Activated CD4-positive, alpha-beta T cell treated with anti-CD3 and anti-CD28 coated beads, Interleukin-2, amount 10 ng/mL, durations not matched to agents 7 days and 5 days (primary cell): ENCODE measurements at places on chromosomes 16 and 17. TPM values are rescaled to one million over a fixed set of nuclear protein-coding genes. Genes with fewer than 3 reads are reported as not detected.
A peak's percentile ranks its signal among the peaks of the same experiment; 100 is the strongest.

DNA sequence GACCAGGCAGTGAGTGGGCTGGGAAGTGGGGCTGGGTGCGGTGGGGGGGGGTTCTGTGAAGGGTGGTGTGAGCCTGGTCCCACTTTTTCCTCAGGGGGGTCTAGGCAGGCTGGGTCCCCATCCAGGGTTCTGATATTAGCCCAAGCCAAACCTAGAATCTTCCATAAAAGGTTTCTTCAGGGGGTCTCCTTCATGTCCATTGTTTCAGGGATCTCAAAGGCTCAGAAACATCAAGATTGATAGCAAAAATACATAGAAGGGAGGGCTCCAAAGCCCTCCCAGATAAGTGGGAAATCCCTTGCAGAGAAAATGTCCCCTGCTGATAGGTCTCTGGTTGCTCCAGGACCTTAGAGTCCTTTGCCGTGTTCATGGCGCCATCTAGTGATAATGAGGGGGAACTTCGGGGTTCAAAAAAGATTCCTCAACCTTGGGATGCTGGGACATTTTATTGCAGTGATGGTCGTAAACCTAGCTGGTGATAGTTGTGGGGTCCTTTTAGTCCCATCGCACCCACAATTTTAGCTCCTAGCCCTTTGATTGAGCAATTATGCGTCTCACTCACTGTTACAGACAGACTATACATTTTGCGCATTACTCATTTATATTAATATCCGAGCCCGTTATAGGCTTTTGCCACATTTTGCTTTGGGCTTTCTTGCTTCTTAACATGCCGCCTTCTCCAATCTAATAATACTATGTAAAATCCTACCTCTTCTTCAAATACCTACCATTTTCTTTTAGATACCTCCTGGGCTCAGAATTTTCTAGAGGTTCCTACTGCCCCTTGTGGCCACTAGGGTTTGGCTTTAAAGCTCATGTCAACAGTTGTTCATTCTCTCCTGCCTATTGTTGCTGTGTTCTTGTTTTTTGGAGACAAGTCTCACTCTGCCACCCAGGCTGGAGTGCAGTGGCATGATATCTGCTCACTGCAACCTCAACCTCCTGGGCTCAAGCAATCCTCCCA is 35.1 kb downstream of the IGF2BP1 start:
- DNase-seq: peak; percentile 59
- no peak overlapping the region for H3K27ac ChIP-seq
- no peak overlapping the region for H3K4me3 ChIP-seq
- H3K36me3 ChIP-seq: no peaks in the 10 kb centered on the region
- no peaks in the 10 kb centered on the region for H3K27me3 ChIP-seq

GRCh38 chr17:31560616-31561235 is 169.3 kb downstream of the RAB11FIP4 start:
- H3K27ac ChIP-seq: no peak overlapping the region
- peaks cover 18% of the 10 kb centered on the region for H3K27me3 ChIP-seq
- DNase-seq: no peak
- H3K4me3 ChIP-seq: no peak overlapping the region

GRCh38 chr17:30565073-30565935 is 88.1 kb downstream of the GOSR1 start:
- no peak for DNase-seq
- peaks cover 2% of the 10 kb centered on the region for H3K27me3 ChIP-seq
- no peak overlapping the region for H3K27ac ChIP-seq
- H3K4me3 ChIP-seq: no peak overlapping the region

GRCh38 chr17:62807812-62808575 is at the start of gene MARCHF10:
MARCHF10 (minus strand) TSS chr17:62808314; CDS start chr17:62801735, 6,579 bp downstream.
- no peak within 1 kb of the TSS for H3K27ac ChIP-seq
- H3K27me3 ChIP-seq: peaks cover 43% of the 10 kb centered on the region
- H3K4me3 ChIP-seq: no peak within 1 kb of the TSS
- peak; percentile 8 for DNase-seq

GRCh38 chr16:50309156-50309526 is 42.8 kb downstream of the ADCY7 start:
- no peak for DNase-seq
- no peak overlapping the region for H3K4me3 ChIP-seq
- peak overlapping the region; percentile 19 for H3K27ac ChIP-seq
- peaks cover 48% of the 10 kb centered on the region for H3K36me3 ChIP-seq
- peaks cover 33% of the 10 kb centered on the region for H3K4me1 ChIP-seq
- H3K27me3 ChIP-seq: no peaks in the 10 kb centered on the region

DNA sequence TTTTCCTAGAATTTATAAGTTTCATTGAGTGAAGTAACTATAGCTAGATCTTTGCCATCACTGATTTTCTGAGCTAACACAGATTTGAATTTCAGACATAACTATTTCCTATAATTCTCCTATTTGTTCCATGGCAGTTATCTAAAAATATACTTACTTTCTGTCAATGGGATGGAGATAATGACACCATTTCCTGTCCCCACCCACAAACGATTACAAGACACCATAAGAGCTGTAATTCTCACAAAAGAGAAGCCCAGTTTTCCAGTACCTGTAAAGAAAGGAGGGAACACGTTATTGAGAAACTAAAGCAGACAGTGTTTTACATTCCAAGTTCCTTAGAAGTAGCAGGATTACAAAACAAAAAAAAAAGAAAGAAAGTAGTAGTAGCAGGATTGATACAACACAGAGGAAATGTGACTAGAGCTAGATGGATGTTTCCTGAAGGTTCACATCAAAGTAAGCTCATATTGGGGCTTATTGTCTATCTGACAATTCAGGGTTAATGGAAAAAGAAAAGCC is 110.9 kb upstream of the TOB1 start:
- peaks cover 15% of the 10 kb centered on the region for H3K4me1 ChIP-seq
- H3K36me3 ChIP-seq: peaks cover 43% of the 10 kb centered on the region

DNA sequence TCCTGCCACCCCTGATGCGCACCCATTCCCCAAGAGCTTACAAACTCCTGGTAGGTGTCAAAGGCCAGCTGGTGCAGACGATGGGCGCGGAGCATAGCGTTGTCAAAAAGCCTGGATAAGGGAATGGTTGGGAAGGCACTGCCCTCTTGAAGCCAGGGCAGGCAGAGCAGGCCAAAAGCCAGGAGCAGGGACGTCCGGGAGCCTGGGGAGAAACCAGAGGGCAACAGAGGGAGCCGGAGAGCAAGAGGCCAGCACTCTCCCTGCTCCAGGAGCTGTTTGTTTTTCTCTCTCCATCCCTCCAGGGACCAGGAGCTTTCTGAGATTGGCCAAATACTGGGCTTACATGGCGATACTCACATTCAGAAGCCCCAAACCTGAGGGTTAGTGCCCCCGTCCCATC is 334 bp downstream of the GH1 start:
- no peak overlapping the region for H3K4me3 ChIP-seq
- DNase-seq: no peak
- H3K36me3 ChIP-seq: no peaks in the 10 kb centered on the region

Gene IL32
- 3,212 TPM for total RNA-seq

Gene PLEKHG4
- total RNA-seq: 15.7 TPM

Gene FAM171A2
- 0.08 TPM for total RNA-seq

Gene EPX
- not detected for total RNA-seq
